Activated CD8-positive, alpha-beta memory T cell treated with anti-CD3 and anti-CD28 coated beads for 4 hours (primary cell): ENCODE measurements at places on chromosomes 11 and 22.

GRCh38 chr11:37519781-37520180, 921.7 kb upstream of the RAG2 start:
- no peak for DNase-seq

- DNase-seq = no peak
Observed at GRCh38 chr11:111574373-111575225, 27.6 kb upstream of the SIK2 start.

DNA sequence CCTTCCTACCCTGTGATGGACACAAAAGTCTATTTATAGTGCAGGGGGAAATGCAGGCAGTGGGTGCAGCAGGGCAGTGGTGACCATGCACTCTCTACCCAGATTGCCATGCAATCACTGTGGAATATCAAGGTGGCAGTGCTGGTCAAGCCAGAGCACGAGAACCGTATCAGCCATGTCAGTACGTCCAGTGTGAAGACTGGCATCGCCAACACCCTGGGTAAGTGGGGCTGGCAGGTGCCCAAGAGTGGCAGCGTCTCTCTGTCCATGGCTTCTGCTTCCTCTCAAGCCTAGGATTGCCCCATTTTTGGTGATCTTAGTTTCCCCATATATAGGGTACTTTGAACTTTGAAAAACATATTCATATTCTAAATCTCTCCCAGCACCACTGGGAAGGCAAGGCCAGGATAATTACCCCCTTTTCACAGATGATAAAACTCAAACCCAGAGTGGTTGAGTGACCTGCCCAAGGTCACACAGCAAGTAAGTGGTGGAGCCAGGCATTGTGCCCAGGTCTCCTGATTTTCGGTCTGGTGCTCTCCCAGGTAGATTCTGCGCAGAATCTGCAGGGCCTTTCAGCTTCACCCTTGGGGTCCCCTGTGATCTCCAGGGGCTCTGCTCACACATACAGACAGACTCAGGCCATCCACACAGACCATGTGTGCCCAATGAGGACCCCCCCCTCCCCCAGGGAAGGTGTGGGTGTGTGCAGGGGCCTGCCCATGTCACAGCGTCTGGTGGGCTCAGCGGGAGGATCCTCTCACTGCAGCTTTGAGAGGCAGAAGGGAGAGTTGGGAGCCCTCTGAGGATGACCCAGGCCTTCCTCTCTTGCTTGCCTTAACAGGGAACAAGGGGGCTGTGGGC, 7.1 kb downstream of the INPPL1 start:
- no peak for DNase-seq

DNA sequence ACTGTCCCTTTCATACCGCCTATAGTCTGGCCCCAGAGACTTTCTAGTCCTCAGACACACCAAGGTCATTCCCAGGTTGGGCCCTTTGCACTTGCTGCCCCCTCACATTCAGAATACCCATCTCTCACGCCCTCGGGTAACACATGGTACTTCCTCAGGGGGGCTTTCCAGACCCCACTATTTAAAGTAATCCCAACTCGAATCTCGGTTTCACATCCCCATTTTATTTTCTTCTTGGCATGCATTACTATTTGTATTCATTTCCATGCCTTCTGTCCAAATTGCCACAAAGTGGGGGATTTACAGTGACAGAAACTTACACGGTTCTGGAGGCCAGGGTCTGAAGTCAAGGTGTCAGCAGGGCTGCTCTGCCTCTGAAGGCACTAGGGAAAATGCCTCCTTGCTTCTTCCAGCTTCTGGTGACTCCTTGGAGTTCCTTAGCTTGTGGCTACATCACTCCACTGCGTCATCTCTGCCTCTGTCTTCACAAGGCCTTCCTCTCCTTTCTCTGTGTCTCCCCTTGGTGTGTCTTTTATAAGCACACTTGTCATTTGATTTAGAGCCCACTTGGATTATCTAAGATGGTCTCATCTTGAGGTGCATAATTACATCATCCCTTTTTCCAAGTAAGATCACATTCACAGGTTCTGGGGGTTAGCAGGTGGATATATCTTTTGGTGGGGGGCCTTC, 15.1 kb downstream of the RCN1 start:
- no peak for DNase-seq

- no peak for DNase-seq
Observed at GRCh38 chr11:100353083-100353482, 334.0 kb upstream of the ARHGAP42 start.

DNA sequence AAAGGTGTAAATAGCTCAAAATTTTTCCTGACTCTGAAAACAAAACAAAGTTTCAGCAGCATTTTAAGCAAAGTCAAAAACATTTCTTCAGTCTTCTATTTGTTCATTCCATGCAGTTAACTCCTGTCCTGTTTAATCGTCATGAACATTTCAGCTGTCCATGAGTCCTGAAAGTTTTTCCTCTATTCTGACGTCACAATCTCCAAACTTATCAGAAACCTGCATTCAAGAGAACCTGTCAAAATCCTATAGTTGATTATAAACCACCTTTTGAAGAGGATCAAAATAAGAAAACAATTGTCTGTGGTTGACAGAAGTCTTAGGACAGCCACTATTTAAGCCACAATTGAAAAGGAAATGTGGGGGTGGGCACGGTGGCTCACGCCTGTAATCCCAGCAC, 15.4 kb downstream of the FOLR3 start:
- no peak for DNase-seq
